Skin of body (tissue), 3 donors: ENCODE measurements at places on chromosomes 5 and 9. TPM values are rescaled to one million over a fixed set of nuclear protein-coding genes. Genes with fewer than 3 reads are reported as not detected.
A peak's percentile ranks its signal among the peaks of the same experiment; 100 is the strongest.

The IFNA21 gene
- total RNA-seq, result not detected

DNA sequence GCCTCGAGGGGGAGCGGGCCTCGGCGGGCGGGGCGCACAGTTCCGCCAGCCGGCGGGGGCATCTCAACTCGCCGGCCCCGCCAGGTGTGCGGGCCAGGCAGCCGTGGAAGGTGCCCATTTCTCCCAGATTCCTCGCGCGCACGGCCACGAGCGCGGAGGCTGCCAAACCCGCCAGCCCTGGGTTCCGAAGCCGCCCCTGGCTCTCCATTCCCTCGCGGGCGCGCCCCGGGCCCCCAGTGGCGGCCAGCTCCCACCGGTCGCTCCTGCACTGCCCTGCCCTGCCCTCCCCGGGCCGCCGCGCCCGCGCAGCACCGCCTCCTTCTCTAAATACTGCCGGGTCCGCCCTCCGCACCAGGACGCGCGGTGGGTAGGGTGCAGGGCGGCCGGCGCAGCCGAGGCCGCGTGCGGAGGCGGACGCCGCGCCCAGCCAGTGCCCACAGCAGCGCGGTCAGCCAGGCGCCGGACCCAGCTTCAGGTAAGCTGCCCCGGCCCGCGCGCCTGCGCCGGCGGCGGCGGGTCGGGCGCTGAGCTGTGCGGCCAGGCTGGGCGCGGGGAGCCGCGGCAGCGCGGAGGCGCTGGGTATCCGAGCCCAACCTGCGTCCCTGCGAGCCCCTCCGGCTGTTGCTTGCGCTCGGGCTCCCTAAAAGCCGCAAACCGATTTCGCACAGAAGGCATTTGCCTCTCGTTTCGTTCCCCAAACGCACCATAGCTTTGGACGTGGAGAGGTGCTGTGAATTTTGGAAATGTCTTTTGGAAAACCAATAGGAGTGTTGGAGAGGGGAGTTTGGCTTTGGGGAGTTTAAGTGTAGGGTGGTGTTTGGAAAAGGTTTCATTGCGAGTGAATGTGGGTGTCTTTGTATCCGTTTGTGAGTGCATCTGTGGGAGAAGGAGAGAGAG lies at the start of gene TMEM171:
Gene TMEM171 (plus strand): TSS at position 354 of the 897 bp plus-strand sequence. CDS start 2,799 bp downstream, outside the sequence.
- no peak for DNase-seq

GRCh38 chr5:39399135-39400036 lies 25.4 kb downstream of the DAB2 start:
- DNase-seq, result peak; percentile 78

- no peak for DNase-seq
Measured at GRCh38 chr9:130988905-130989304, 20.1 kb upstream of the LAMC3 start.
